ENCODE measurements at places on chromosomes 7 and 10.

- no peak for DNase-seq
These were observed 90.9 kb downstream of the ACTR3B start for GRCh38 chr7:152850420-152850819.

DNA sequence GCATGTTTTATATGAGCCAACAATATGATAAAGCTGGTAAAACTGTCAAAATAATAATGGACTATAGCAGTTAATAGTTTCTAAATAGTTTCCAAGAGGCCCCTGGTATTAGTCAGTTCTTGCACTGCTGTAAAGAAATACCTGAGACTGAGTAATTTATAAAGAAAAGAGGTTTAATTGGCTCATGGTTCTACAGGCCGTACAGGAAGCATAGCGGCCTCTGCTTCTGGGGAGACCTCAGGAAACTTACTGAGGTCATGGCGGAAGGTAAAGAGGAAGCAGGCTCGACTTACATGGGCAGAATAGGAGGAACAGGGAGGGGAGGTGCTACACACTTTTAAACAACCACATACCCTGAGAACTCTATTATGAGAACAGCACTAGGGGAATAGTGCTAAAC, 104.6 kb downstream of the PPP1R9A start:
- DNase-seq, result no peak

- no peak for DNase-seq
These were observed 65.6 kb downstream of the IGF2BP3 start for GRCh38 chr7:23404546-23405239.

GRCh38 chr10:131938681-131939080, 37.9 kb downstream of the PPP2R2D start:
- no peak for DNase-seq

- DNase-seq, result peak; percentile 76
These were observed 56.6 kb downstream of the INPP5A start for GRCh38 chr10:132593900-132594876.

GRCh38 chr10:96500519-96500918, 13.2 kb downstream of the TLL2 start:
- DNase-seq, result no peak

GRCh38 chr7:50962962-50963374, 180.3 kb upstream of the GRB10 start:
- no peak for DNase-seq

GRCh38 chr7:18901982-18902421, 215.4 kb downstream of the TWIST1 start:
- no peak for DNase-seq

- DNase-seq, result no peak
These were observed 413 bp downstream of the BUD31 start for GRCh38 chr7:99409192-99409572.

GRCh38 chr10:131553121-131553520, 241.6 kb upstream of the TCERG1L start:
- DNase-seq, result no peak

DNA sequence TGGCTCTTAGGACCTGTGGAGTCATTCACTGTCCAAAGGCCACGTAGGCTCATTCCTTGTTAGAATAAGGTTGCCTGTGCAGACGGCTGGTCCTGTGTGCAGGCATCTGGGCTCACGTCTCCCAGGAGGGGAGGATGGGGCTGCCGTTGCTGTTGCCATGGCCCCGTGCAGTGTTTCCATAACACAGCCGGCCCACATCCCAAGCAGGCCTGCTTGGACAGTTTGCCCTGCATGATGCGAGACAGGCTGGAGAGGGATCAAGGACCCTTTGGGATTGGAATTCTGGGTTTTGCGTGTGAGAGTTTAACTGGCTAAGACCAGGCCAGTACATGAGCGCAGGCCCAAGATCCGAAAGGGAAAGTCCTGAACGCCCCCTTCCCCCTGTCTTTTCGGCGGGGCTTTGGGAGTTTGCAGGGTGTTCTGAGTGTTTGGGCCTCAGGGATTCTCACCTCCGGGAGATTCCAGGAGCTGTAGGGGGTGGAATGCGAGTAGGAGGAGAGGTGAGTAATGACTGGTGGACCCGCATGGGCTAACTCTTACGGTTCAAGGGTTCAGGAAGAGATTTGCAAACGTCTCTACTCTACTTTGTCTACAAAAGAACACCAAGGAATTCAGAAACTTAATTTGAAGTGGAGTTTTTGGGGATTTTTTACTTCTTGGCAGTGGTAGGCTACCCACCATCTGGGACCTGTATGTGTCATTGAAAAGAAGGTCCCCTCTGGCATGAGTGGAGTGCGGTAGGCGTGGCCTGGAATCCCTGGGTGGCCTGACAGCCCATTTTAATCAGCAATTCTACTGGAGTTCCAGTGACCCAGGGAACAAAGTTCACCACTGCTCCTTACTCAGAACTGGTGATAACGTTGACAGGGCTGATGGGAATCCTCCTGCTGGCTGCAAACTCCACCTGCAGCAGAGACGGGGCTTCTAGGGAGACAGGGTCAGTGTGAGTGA, 125.4 kb downstream of the ITIH5 start:
- DNase-seq, result no peak

DNA sequence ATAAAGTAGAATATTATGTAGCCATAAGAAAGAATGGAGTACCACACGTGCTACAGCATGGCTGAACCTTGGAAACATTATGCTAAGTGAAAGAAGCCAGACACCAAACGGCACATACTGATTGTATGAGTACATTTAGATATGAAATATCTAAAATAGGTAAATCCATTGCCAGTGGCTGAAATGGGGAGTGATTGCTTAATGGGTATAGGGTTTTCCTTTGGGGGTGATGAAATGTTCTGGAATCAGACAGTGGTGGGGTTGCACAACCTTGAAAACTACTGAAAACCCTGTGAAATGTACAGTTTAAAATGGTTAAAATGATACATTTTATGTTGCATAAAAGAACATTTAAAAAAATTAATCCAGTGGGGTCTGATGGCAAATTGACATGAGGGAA, 667.9 kb downstream of the AUTS2 start:
- no peak for DNase-seq

DNA sequence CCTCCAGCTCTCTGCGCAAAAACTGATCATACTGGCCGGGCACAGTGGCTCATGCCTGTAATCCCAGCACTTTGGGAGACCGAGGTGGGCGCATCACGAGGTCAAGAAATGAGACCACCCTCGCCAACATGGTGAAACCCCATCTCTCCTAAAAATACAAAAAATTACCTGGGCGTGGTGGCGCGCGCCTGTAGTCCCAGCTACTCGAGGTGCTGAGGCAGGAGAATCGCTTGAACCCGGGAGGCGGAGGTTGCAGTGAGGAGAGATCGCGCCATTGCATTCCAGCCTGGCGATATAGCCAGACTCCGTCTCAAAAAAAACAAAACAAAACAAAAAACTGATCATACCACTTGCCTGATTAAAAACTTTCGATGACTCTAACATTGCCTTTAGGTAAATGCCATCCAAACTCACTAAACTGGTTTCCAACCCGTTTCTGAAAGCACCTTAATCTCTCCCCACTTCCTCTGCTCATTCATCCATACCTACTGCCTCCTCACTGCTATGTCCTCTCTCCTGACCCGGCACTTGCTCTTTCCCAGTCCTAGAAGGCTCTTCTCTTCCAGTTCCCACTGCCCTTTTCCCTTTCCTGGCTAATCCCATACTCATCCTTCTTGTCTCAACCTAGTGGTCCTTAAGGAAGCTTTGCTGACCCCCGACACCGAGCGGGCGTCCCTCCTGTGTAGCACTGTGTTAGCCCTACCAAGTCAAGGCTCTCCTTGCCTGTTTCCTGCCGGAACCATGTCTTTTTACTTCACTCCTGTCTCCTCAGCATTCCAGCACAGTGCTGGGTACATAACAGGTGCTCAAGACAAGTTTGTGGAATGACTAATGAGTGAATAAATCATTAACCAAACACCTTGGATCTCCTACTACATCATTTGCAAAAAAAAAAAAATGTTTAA, 686 bp upstream of the MIOS start:
- DNase-seq, result no peak

DNA sequence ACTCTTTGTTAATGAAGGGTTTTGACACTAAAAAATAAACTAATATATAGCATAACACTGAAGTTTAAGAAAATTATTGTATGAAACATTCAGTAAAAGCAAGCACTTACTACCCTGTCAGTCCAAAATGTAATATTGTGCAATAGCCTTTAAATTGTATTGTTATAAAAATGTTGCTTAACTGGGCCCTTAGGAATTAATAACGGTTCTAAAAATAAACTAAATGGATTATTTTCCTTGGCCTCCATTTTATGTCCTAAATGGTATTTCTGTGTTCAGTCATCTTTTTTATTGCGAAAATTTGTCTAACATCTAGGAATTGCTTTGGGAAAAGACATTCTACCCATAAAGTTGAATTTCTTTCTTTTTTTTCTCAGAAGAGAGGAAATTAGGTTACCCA, 49.0 kb upstream of the ABI1 start:
- no peak for DNase-seq

DNA sequence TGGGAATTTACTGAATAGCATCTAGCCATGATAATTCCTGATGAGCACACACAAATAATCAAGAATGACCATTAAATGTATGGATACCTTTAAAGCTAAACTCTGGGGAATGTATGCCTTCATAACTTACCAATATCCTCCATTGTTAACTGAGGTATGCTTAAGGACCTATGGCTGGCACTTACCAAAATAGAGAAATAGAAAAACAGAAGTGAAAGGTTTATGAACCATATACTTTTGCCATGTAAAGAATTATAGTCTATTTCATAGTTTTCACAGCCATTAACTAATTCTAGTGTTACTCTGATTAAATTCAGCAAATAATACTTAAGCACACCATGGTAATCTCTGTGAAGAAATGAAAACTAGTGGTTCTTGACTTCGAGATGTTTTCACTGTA, 1360.6 kb upstream of the LRRTM3 start:
- no peak for DNase-seq

GRCh38 chr7:132557489-132558044, 18.7 kb downstream of the PLXNA4 start:
- no peak for DNase-seq

- DNase-seq, result no peak
These were observed 26.0 kb downstream of the HIP1 start for GRCh38 chr7:75712517-75713361.

DNA sequence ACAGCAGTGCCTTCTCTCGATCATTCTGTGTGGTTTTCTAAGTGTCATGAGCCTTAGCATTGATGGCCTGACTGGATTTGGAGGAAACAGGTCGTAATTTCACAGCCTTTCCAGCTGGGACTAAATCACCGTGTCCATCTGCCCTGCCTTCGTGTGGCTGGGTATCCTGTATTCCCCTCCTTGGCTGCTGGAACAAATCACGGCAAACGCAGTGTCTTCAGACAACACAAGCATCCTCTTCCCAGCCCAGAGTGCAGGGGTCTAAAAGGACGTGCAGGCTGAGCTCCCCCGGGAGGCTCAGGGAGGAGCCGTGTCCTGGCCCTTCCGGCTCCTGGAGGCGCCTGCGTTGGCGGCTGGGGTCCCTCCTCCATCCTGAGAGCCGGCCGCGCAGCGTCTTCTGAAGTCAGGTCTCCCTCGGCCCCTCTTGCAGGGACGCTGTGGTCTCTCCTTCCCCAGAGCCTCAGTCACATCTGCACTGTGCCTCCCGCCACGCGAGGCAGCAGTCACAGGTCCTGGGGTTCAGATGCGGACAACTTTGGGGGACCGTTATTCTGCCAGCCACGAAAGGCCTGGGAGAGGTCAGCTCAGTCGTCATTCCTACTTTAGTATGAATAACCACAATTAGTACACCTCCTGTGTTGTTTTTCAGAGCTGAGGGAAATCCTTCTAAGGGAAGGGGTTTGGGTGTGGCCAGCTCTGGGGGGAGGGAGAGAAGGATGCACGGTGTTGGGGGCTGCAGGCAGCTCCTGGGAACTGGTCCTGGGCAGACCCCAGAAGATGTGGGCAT, 41.1 kb downstream of the FAM20C start:
- no peak for DNase-seq

- DNase-seq, result no peak
These were observed 35.9 kb downstream of the ADCY1 start for GRCh38 chr7:45610019-45610418.

- no peak for DNase-seq
These were observed 75.8 kb downstream of the MAD1L1 start for GRCh38 chr7:2156756-2157472.

- no peak for DNase-seq
These were observed 39.3 kb downstream of the VSTM2A start for GRCh38 chr7:54581511-54581910.

- peak; percentile 17 for DNase-seq
These were observed 520 bp downstream of the MOSPD3 start for GRCh38 chr7:100612730-100613390.

- DNase-seq, result no peak
These were observed 73.4 kb downstream of the CFAP46 start for GRCh38 chr10:132868995-132869394.

DNA sequence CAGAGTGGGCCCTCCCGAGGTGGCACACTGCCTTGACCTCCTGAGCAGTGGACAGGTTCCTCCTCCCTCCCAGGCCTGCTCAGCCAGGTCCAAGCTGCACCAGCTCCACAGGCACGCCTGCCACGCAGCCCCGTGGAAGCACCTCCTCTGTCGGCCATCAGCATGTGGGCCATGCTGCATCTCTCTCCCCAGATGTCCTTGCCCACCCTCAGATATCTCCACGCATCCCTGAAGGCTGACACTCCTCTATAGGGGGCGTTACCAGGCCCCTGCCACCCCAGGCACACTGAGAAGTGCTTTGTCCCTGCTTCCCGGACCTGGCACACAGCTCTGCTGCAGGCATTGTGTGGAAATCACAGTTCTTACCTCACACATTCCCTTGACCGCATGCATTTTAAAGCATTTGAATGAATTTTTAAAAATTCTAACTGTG, 598.5 kb downstream of the SDK1 start:
- DNase-seq, result no peak

- DNase-seq, result peak; percentile 19
These were observed 218.3 kb downstream of the FAM107B start for GRCh38 chr10:14556285-14556956.

GRCh38 chr10:85266808-85267207, 938.4 kb downstream of the CCSER2 start:
- DNase-seq, result no peak

DNA sequence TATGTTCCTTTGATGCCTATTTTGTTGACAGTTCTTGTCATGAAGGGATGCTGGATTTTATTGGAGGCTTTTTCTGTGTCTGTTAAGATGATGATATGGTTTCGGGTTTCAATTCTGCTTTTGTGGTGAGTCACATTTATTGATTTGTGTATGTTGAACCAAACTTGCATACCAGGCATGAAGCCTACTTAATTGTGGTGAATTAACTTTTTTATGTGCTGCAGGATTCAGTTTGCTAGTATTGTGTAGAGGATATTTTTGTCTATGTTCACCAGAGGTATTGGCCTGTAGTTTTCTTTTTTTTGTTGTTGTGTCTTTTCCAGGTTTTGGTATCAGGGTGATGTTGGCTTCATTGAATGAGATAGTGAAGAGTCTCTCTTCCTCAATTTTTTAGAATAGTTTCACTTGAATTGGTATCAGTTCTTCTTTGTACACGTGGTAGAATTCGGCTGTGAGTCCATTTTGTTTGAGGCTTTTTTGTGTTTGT, 345.9 kb downstream of the KIF20B start:
- DNase-seq, result peak; percentile 80

- DNase-seq, result no peak
These were observed 18.1 kb downstream of the TRIL start for GRCh38 chr7:28939844-28940544.

All from naive B cell (primary cell).